ENCODE measurements at places on chromosomes 4 and X.
A peak's percentile ranks its signal among the peaks of the same experiment; 100 is the strongest.

GRCh38 chrX:87900320-87900908 is 382.8 kb downstream of the KLHL4 start:
- DNase-seq, result no peak

DNA sequence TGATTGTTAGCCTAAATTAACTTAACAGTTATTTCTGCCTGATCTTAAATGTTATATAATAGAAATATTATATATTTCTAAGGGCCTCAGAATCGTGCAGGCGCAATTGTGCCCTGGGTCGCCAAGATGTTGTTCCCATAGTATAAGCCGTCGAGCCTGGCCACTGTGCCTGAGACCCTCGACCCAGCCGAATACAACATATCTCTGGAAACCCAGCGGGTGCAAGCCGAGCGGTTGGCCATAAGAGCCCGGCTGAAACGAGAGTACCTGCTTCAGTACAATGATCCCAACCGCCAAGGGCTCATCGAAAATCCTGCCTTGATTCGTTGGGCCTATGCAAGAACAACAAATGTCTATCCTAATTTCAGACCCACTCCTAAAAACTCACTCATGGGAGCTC is 549.8 kb downstream of the KCTD8 start:
- no peak for DNase-seq

- no peak for DNase-seq
Measured at GRCh38 chr4:143184217-143184502, 557 bp upstream of the USP38 start.

DNA sequence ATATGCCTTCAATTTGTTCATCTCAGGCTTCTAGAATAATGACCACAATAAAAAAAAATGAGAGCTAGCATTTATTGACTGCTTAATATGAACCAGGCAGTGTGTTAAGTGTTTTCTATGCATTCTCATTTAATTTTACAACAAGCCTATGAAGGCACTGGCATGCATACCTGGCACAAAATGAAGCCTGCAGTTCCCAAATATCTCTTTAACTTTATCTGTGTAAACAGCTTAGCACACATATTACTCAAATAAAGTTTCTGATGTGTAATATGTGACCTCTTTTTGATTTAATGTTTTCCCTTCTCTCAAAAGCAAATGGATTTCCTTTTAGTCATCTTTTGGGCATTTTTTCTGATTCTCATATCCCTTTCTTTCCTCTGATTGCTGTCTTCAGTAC is 671.8 kb downstream of the PCDH7 start:
- DNase-seq, result no peak

GRCh38 chr4:38889143-38889542 is 21.5 kb downstream of the FAM114A1 start:
- no peak for DNase-seq

DNA sequence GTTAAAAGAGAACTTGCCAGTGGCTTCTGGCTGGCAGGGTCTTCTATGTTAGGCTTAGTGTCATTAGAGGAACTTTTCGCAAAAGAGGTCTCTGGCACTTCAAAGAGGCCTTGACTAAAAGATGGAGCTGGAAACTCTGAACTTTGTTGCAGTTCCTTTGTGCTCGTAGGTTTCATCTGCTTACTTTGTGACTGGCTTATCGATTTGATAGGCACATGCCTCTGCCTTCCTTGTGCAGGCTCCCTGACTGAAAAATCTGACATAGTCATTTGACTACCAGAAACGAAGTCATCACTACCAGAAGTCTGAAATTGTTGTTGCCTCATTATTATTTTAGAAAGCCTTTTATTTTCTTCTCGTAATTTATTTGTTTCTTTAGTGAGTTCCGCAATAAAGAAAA is 93.9 kb upstream of the IL13RA1 start:
- no peak for DNase-seq

DNA sequence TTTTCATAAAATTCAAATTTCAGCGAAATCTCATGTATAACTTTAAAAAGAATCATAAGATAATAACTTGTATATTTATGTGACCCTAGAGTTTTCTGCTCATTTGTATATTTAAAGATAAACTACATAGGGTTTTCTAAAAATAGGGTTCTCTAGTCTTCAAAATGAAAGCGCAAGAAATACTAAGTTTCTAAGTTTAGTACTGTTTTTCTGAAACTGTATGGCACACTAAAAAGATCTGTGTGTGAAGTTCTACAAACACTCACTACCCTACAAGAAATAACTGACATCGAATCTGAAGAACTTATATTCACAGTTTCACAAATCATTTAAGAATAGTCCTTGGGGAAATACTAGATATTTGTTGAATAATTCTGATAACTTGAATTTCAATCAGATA is 38.7 kb upstream of the NDST4 start:
- DNase-seq, result no peak

DNA sequence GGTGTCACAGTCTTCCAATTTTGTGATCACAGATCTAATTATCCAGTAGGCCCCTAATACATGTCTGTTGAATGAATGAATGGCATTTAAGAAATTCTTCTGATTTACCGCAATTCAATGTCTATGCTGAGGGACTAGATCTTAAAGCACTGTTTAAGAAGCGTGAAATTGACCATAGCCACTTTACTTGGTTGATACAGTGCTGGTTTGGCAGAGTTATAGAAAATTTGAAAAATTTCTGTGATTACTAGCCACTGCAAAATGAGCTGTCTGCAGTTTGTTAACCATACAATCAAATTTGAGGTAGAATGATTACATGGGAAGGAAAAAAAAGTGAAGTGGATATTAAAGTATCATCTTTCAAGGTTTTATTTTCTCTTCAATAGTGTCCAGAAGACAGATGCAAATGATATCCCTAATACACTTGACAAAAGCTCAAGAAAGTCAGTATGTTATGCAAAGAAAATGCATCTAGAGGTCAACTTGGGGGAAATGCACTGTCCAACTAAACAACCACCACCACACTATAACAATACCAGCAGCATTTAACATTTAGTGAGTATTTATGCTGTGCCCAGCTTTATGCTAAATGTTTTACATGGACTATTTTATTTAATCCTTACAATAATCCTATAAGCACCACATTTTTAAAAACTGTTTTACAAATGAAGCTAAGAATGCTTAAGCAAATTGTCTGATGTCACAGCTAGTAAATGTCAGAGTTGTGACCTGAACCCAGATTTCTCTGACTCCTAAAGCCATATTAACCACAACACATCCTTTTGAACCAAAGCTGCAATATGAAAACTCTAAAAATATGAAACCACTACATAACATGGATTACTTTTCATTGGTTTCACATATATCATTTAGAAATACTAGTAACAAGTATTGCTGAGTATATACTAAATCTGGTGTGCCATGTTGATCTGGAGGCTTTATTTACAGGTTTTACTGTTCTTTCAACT is 217.9 kb upstream of the MAB21L2 start:
- DNase-seq, result no peak

GRCh38 chrX:20397587-20397986 is 130.9 kb upstream of the RPS6KA3 start:
- no peak for DNase-seq

- no peak for DNase-seq
Measured at GRCh38 chrX:41722816-41723618, 964 bp upstream of the GPR82 start.

DNA sequence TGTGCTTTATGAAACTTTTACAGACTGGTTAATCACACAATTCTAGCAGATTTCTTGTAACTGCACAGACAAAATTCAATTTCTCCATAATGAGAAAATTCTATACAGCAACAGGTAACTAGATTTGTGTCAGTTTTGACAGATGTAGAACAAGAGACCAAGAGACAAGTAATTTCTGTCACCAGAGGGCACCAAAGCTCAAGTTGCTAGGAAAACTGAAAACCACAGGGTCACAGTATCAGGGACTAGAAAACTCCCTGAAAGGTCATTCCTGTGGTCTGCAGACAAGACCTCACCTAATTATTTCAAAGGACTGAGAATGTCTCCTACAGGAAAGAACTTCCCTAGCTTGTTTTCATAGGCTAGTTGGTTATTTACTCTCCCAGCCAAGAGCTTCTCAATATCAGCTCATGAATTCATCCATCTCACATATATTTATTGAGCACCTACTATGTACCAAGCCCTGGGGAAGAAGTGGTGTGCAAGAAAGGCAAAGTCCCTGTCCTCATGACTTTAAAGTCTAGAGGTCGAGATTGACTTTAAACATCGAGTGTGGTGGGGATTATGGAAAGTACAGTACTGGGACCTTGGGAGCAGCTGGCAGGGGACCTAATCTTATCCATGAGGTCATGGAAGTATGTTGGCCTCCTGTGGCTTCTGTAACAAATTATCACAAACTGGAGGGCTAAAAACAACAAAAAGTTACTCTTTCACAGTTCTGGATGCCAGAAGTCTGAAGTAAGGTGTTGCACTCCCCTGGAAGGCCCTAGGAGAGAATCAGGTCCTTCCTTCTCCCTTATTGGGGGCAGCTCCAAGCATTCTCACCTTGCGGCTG is 47.8 kb upstream of the SETD7 start:
- peak; percentile 52 for DNase-seq

DNA sequence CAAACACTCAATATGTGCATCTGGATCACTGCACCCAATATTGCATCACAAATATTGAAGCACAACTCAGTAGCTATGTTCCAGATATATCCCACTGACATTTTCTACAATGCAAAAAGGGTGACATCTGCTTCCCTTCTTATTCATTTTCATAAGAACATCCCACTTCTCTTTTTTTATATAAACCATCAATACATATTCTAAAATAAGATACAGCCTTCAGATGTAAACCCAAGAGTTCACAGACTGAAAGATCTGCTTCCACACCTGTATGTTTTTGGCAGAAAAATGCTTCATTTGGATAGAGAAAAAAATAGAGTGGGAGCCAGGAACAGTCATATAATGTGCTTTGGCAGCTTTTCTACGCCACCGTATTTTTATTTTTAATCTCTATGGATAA is 815.6 kb upstream of the ADGRL3 start:
- no peak for DNase-seq

DNA sequence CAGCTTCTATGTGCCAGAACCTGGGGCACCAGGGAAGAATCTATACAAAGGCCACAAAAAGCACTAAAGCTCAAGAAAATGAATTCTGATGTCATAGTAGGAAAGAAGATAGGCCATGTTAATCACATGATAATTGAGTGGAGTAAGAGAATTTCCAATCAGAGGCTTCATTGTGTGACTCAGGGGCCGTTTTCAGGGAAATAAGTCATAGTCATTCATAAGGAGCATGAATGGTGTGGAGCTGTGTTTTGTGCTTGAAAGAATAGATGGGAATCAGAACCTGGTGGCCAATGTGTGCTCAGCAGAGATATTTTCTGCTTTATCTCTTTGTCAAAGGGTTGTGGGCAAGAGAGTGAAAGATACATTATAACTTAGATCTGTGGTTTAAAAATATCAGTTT is 102.4 kb upstream of the ZDHHC15 start:
- no peak for DNase-seq

DNA sequence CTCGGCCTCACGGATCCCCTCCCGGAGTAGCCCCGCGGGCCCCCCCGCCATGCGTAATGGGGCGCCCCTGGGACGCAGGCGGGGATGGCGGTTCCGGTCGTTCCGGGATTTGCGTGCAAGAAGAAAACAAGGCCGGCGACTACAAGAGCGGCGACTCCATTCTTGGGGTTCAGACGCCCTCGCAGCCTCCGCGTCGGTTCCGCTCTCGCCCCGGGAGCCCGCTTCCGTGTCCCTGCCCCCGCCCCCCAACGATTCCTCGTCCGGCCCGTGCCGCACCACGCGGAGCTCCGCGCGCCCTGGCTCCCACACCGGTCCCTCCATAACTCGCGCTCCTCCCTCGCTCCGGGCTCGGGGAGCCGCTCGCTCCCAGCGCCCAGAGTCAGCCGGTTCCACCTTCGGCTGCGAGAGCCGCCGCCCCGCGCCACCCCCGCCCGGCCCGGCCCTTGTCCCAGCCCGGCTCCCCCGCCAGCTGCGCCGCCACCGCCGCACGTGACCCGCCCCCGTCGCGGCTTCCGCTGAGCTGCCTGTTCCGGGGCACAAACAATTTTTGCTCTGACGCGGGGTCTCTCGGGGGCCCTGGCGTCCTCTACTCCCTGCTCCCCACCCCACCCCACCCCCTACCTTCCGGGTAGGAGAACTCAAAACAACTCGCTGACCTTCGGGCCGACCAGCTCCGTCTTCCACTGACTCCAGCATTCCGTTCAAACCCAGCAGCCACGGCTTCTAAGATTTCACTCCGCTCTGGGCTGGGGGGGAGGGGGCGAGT is 78.8 kb upstream of the BCOR start:
- peak; percentile 49 for DNase-seq

GRCh38 chr4:80448056-80448455 is 112.5 kb downstream of the CFAP299 start:
- no peak for DNase-seq

DNA sequence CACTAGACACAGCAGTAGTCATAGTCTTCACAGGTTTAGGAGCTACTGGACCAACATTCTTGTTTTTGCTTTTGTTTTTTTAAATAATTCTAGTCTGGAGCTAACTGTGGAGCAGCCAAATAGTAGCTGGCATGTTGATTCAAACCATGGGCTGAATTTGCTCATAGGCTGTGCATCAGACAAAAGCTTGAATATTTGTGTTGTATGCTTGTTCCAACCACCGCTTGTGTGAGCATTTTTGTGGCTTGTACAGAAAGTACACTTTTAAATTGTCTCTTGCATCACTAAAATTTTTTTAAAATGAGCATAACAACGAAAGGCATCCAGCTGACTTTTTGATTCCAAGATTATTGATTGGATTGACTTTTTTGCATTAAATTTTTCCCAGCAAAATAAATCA is 39.6 kb downstream of the CCNI start:
- DNase-seq, result no peak

DNA sequence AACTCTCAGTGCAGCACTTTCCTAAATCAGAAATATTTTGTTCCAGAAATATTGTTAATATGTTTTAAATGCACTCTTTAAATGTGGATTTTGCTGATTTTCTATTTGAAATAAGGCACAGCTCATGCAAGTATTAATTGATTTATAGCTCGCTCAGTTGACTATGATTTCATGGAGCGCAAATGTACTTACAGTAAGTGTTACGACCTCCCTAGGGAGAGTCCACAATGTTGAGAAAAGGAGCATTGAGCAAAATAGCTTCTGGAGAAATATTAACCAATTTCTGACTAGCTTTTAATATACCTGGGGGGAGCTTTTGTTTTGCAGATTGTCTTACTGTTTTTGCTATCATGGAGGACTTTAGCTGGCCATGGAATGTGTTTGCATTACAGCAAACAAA is 1687.5 kb downstream of the STIM2 start:
- DNase-seq, result no peak

DNA sequence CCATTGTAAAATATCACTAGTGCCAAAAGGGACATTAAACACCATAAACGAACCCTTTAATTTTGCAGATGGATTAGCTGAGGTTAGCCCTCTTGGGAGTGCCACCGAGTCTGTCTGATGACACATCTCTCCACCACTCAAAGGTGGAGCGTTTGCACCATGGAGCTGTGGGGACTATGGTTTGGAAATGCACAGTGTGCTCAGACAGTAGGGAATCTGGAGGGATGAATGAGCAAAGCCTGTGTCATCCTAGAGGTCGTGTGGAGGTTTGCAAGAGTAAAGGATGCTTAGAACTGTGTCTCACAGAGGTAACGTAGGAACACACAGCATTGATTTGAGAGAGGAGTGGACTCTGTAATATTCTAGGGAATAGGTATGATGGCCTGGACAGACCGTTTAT is 93.7 kb downstream of the CLNK start:
- DNase-seq, result no peak

All from NCI-H524 (cell line).